ENCODE measurements at places on chromosomes 6 and 20.

DNA sequence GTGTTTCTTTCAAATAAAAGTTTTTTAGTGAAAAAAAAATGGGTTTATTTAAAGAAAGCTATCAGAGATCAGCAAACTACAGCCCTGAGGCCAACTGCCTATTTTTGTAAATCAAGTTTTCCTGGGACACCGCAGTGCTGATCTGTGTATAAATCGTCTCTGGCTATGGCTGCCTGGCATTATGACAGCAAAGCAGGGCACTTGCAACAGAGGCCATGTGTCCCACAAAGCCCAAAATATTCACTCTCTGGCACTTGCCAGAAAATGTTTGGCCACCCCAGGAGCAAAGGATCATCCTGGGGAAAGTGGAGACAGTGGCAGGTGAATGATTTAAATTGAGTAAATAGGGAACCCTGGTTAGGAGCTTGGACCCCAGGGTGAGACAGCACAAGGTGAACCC is 291.6 kb downstream of the PREX1 start:
- no peak for DNase-seq

GRCh38 chr6:91081452-91082067 is 494.7 kb upstream of the MAP3K7 start:
- DNase-seq: no peak

DNA sequence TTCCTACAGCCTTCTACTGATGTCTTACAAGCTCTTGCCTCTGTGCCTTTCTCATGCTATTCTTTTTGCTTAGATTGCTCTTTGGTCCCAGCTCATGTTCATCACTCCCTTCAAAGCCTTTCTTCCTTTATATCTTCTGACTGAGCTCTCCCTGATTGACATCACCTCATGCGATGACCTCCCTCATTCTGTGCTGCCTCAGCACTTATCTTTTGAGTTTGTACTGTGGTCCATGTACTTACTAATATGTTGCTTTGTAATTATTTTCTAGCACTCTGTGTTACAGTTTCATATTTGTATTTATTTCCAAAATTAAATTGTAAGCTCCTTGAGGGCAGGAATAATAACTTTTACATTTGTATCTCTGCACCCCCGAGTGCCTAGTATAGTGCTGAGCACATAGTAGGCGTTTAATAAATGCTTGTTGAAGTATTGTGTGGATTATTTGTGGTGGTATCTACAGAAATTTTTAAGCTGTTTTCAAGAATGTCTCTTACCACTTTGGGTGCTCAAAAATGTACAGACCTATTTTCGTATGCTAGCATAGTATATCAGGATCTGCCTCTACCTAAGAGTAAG is 17.4 kb downstream of the ZKSCAN8 start:
- DNase-seq: no peak

GRCh38 chr6:134317471-134318131 is at the start of gene SGK1:
Gene SGK1, minus strand, starts transcription at chr6:134318112. Its CDS starts 652 bp downstream, at chr6:134317460.
- no peak for DNase-seq

DNA sequence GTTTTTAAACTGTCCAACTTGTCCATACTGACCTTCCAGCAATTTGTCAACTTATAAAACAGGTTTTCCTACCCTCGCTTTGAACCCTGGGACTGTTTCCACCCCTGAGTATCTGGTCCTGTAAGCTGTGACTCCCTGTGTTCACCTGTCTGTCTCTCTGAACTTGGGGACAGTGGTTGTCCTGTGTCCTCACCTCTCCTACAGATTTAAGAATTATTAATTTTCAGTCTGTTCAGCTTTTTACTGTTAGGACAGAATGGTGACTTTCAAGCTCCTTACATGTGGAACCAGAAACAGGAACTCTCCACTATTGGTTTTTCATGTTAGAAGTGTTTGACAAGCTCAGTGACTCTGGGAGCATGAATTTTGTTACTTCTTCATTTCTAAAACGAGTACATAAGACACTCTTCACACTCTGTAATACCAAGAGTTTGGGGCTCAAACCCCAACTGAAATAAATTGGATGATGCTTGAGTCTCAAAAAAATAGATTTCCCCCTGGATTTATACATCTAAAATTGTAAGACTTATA is 713.9 kb downstream of the COL12A1 start:
- no peak for DNase-seq

- DNase-seq: no peak
Observed at GRCh38 chr20:62148908-62149314, 5.3 kb downstream of the SS18L1 start.

DNA sequence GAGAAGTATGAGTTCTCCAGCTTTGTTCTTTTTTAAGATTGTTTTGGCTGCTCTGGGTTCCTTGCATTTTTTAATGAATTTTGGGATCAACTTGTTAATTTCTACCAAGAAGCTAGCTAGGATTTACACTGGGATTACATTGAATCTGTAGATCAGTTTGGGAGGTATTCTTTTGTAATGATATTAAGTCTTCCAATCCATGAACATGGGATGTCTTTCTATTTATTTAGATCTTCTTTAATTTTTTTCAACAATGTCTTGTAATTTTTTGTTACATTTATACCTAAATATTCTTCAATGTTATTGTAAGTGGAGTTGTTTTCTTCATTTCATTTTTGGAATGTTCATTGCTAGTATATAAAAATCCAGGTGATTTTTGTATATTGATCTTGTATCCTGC is 12.5 kb downstream of the PRIM2 start:
- no peak for DNase-seq

DNA sequence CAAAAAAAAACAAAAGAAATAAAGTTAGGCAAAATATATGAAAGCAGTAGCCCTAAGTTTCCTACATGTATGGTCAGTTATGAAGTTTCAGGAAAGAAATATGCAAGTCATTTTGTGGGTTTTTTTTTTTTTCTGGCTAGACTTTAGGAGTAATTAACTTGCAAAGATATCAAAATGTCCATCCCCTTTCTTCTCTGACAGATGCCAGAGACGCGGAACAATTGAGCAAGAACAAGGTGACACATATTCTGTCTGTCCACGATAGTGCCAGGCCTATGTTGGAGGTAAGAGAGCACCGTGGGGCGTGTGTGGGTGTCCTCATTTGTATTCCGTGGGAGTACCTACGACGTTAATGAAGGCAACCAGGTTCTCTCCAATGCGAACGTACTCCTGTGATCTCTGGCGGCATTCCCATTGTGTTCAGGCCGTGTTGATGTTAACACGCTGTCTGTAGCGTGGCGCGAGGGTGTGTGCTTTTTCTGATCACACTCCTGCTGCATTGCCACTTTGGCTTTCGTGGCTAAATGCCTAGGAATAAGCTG is 19.5 kb downstream of the DUSP22 start:
- no peak for DNase-seq

DNA sequence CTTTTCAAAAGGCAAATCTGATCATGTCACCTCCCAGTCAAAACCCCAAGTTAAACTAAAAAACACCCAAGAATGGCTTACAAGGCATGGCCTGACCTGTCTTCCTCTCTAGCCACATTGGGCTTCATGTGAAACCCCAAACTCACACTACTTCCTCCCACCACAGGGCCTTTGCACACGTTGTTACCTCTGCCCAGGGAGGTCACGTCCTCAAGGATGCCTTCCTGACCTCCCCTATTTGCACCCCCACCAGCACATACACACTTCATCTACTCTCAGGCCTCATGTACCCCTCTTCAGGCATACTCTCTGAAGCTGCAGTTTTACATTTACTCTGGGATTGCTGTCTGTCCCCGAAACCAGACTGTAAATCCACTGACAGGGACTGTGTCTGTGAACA is 6.1 kb downstream of the EZR start:
- no peak for DNase-seq

- no peak for DNase-seq
Observed at GRCh38 chr6:168671863-168672546, 231.0 kb downstream of the SMOC2 start.

GRCh38 chr6:43127180-43127579 is 43.9 kb upstream of the SRF start:
- no peak for DNase-seq

DNA sequence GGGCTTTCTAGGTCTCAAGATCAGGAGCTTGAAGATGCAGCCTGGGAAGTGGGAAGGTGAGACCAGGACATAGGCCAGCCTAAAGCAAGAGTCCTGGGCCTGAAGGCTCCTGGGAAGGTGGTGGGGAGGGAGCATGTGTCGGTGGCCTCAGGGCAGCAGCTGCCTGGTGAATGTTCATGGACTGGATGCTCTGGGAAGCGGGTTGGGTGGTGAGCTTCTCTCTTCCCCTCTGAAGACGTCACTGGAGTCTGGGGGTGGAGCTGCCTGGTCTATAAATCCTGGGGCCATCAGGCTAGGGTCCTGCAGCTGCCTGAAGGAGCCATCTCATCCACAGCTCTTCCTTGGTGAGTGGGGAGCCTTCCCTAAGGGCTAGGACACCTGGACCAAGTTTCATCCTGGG is at the start of gene GNRH2:
TSS of gene GNRH2 (plus strand) at position 301 of the 400 bp plus-strand sequence. CDS start 793 bp downstream, outside the sequence.
- DNase-seq: no peak

DNA sequence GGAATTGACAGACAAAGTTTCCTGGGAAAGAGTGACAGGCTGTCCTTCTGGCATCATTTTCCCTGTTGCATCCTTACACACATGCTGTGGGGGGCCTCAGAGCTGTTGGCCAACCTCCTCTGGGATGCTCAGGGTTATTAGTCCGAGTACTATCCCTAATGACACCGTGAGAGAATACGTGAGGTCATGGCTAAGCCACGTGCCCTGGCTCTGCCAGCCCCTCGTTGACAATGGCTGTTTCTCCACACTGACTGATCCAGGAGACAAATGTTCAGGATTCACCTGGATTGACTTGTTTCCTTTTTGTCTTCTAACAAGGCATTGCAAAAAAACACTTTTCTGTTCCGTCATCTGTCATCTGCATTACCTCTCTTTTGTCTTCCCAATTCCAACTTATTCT is 604.6 kb downstream of the TFAP2A start:
- DNase-seq: no peak

GRCh38 chr20:60254901-60255411 is 296.7 kb downstream of the CDH26 start:
- no peak for DNase-seq

GRCh38 chr20:37899105-37900045 is 3.6 kb upstream of the VSTM2L start:
- no peak for DNase-seq
